Lower leg skin (tissue), 4 donors: ENCODE measurements at places on chromosomes 1 and 21.

GRCh38 chr1:57882072-57882471 is 458.2 kb upstream of the DAB1 start:
- DNase-seq, result no peak

DNA sequence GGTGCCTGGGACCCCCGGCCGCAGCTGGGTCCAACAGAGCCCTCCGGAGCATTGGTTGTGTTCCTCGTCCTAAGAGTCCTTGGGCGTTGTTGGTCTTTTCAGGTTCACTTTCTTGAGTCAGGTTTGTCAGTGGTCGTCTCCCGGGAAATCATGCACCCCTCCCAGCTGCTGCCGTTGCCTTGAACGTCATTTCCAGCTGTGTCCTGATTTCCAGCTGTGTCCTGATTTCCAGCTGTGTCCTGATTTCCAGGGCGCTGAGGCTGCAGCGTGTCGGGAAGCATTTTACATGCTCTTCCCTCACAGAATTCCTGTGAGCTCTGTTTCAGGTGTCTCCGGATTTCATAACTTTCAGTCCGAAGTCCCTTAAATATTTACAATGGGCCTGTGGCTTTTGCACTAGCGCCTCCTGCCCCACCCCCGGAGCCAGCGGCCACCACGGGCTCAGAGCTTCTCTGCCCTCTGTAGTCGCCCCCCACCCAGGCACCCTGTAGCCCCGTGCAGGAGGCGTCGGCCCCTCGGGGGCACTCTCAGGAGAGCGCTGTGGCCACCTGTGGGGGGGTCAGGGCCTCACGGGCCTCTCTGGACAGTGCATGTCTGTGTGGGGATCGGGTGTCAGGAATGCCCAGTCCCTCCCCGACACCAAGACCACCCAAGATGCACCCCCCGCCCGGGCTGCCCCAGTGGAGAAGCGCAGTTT is 66.7 kb downstream of the COL18A1 start:
- no peak for DNase-seq

DNA sequence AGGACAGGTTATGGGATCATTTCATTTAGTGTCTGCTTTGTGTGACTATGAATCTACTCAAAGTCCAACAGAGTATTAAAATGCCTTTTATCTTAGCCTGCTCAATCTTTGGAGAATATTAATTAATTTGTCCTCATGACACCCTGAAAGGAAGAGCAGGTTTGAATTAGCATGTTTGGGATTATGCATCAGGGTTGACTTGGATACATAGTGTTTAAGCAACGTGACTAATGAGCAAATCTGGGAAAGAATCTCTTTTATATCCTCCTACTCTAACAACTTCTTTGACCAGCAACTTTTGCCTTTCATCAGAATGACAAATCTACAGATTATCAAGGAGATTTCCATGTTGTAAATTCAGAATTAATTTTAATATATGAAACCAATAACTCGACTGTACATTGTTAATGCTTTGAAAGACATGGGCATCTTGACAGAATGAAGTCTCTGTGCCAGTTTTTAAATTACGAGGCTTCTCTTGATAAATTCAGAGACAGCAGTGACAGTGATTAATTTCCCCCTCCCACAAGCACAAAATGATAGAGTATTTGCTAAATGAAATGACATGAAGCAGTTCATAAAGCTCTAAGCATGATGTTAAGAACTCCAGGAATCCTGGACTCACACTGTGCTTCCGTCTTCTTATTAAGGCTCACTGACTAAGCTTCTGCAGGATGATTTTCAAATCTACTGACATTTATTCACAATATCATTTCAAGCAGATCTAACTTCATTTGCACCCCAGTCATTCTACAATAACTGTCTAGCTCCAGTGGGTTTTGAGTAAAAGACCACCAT is 156.5 kb downstream of the PCNX2 start:
- DNase-seq, result no peak

DNA sequence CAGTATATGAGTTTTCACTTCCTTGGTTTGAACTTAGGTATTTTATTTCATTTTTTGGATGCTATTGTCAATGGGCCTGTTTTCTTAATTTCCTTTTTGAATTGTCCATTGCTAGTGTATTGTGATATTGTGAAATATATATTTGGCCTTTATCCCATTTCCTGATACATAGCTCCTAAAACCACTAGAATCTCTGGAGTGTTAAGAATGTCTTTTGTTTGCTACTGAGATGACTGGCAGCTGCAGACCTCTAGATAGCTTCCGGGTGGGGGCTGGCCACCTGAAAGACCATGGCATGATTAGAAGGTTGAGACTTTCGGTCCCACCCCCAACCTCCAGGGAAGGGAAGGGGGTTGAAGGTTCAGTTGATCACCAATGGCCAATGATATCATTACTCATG is 245.4 kb downstream of the KCNJ6 start:
- no peak for DNase-seq

GRCh38 chr1:65360648-65361047 is 51.3 kb downstream of the DNAJC6 start:
- no peak for DNase-seq

- DNase-seq, result no peak
Measured at GRCh38 chr21:38567970-38568360, 69.7 kb upstream of the ERG start.

GRCh38 chr1:21511579-21512522 is 2.6 kb downstream of the ALPL start:
- DNase-seq, result peak; percentile 92

DNA sequence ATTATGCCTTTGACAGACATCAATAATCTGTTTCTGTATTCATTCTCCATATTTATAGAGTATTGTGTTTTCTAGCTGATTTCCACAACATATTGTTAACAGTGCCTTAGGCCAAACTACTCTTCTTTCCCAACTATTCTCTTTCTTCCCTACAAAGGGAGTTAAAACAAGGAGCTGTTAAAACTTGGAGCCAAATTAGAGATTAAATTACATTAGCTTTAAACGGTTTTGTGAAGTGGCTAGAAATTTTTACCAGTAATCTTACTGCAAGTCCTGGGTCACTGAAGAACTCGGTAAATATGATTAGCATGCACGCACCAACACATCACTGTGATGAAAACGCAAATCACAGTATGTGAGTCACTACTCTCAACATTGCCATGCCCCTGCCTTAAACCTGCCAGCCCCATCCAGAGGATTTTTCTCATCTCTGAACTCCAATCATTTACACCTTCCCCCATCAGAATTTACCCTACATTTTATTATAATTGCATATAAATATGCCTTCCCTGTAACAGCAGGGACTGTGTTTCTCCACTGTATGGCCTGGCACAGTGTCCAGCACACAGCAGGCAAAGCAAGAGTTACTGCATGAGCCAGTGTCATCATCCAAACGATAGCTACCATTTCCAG is 1.5 kb upstream of the PRDX6 start:
- DNase-seq, result no peak

GRCh38 chr21:45265721-45266517 is 21.8 kb downstream of the POFUT2 start:
- no peak for DNase-seq

GRCh38 chr1:165915480-165915879 is 88.1 kb downstream of the UCK2 start:
- peak; percentile 10 for DNase-seq

GRCh38 chr1:148357037-148357436 is 126.1 kb downstream of the PPIAL4G start:
- DNase-seq, result no peak

- DNase-seq, result no peak
Measured at GRCh38 chr1:209808059-209808581, 2.2 kb upstream of the IRF6 start.

DNA sequence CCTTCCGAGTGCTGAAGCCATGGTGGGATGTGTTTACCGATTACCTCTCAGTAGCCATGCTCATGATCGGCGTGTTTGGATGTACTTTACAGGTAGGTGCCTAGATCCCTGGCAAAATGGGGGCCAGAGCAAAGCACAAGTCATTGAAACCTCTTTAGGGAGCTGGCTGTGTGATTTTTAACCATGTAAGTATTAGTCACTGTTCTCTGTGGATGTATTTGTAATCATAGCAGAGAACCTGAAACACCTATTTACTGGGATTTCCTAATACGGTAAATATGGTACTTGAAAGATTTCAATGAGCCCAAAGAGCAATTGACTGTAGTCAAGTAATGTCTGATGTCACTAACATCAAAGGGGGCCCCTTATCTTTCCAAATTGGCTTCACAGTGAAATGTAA is 53.6 kb downstream of the LRRC8C start:
- DNase-seq, result no peak

DNA sequence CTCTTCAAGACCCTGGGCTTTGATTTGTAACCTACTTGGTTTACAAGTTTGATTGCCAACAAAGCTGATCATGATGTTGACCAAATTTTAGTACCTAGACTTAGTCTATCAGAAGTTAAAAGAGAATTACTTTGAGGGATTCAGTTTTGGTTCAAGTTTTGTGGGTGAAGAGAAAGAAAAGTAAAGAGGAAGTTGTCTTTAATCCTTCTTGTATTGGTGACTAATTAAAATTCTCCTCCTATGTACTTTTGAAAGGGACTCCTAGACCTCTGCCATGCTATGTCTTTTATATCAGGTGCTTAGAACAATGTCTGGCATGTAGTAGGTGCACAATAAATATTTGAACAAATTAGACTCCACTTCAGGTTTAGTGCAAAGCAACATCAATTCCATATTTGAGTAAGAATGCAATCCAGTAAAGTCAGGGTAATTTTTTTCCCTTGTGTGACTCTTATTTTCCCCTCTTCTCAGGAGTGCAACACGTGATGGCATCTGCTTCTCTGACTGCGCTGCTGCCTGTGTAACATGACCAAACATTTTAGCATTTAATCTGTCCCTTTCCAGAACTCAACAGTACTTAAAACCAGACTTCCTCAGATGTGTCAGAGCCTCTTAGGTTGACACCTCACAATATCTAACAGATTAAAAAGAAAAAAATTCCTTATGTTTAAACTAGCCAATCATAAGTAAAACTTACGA is 41.1 kb upstream of the KCNQ4 start:
- no peak for DNase-seq

DNA sequence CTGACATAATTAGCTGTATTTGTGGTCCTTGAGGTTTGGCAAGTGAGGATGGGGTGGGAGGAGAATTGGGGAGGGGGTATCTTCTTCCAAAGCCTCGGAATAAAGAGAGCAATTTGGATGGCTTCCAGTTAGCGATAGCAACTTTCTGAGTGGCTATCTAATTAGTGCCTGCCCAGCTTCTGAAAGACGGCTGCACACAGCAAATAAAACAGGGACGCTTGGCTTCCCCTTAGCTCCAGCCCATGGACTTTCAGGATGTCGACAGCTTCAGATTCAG is 31.1 kb downstream of the KLHDC7A start:
- DNase-seq, result no peak

GRCh38 chr1:33512226-33513011 is 40.0 kb downstream of the ZSCAN20 start:
- DNase-seq, result no peak

- no peak for DNase-seq
Measured at GRCh38 chr1:237672748-237673147, 218.0 kb downstream of the ZP4 start.

- DNase-seq, result no peak
Measured at GRCh38 chr1:147771226-147772125, 11.1 kb upstream of the GJA5 start.

- DNase-seq, result peak; percentile 73
Measured at GRCh38 chr21:44736291-44737004, 25.1 kb upstream of the TSPEAR start.

DNA sequence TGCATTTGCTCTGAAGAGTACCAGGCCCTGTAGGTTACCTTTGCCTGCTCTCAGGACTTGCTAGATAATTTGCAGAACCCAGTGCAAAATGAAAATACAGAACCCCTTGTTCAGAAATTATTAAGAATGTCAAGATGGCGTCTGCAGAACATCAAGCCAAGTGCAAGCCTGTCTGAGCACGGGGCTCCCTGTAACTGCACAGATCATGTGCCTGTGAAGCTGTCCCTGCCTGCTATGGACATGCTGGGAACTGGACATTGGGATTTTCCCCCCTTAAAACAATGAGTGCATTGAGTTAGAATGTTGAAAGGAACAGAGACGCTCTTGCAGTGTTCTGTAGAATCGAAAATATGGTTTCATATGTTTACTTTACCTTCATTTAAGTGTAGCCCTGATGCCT is 2.9 kb downstream of the CLDN14 start:
- DNase-seq, result no peak

DNA sequence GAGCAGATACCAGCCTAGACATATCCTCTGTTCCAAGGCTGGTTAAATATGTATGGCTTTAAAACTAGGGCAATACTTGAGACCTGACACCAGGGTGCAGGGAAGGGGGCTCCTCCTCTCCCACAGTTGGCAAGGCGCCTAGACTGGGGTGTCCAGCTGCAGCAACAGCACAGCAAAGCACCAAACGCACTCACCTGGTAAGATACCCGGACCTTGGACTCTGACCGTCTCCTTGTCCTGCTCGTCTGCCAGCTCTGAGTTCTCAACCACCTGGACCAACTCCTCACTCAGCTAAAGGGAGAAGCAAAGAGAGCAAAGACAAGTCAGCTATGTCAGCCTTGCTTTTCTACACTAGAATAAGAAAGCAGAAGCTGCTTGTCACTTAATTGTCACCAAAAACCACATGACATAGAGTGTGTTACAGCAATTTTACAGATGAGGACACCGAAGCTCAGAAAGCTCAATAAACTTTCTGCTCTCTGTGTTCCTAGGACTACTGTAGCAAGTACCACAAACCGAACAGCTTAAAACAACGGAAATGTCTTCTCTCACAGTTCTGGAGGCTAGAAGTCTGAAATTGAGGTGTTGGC is 4.4 kb downstream of the PACC1 start:
- DNase-seq, result no peak

- no peak for DNase-seq
Measured at GRCh38 chr1:37325509-37326437, 148.6 kb upstream of the ZC3H12A start.

GRCh38 chr1:176479971-176480370 is 17.0 kb downstream of the PAPPA2 start:
- DNase-seq, result no peak

DNA sequence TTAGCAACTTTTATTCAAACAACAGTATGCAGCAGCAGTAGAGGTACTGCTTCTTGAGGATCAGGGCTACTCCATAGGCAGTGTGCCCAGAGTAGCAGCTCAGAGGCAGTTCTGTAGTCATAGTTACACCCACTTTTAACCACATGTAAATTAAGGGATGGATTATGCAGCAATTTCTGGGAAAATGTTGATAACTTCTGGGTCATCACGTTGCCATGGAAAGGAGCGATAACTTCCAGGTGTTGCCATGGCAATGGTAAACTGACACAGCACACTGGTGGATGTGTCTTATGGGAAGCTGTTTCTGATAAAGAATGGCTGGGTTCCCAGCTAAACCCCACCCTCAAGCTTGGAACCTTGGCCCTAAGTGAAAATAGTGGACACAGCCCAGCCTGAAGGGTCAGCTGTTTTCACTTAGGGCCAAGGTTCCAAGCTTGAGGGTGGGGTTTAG is 29.0 kb upstream of the PLA2G2A start:
- DNase-seq, result no peak

- DNase-seq, result peak; percentile 65
Measured at GRCh38 chr21:41431788-41432548, 5.9 kb downstream of the MX1 start.

- no peak for DNase-seq
Measured at GRCh38 chr21:37534431-37534830, 167.9 kb downstream of the DYRK1A start.

DNA sequence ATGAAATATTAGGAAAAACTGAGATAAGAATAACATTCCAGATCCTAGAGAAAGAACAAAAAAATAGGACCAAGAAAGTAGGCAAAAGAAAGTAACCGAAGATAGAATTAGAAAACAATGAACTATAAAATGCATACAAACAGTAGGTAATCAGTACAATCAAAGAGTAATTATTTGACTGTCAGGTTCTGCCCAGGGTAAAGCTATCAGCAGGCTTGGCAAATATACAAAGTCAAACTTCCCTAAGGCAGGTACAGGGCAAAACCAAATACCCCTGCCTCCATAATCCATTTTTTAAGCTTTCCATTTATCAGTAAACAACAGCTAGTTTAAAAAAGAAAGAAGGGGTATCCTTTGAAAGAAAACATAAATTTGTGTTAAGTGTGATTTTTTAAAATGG is 44.4 kb downstream of the TESK2 start:
- DNase-seq, result no peak
